Placental pericyte (primary cell): ENCODE measurements at places on chromosomes 13 and 19. TPM values are rescaled to one million over a fixed set of nuclear protein-coding genes. Genes with fewer than 3 reads are reported as not detected.

Gene LONP1
- 107 and 358 TPM in 2 replicates for total RNA-seq

Gene LGALS13
- not detected in 2 replicates for total RNA-seq

Gene ZNF548
- total RNA-seq, result 16.6 and 19.7 TPM in 2 replicates

Gene DLEU7
- total RNA-seq, result not detected in 2 replicates
